RKO (cell line): ENCODE measurements at places on chromosomes 7 and 10.
A peak's percentile ranks its signal among the peaks of the same experiment; 100 is the strongest.

DNA sequence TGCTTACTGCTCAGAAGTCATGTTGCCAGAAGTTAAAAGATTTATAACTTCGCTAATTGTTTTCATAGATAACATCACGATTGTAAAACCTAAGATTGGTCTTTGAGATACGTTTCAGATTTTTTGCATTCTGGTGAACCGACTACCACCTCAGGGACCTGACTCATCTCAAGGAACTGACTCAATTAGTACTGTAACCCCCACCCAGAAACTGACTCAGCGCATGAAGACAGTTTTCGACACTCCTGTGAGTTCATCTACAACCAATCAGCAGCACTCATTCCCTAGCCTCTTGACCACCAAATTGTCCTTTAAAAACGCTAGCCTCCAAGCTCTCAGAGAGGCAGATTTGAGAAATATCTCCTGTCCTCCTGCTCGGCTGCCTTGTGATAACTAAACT is 72.3 kb downstream of the ELMO1 start:
- DNase-seq = peak; percentile 16

- no peak for DNase-seq
Observed at GRCh38 chr7:112061051-112061450, 145.1 kb downstream of the DOCK4 start.

- DNase-seq = no peak
Observed at GRCh38 chr10:123689880-123690279, 23.7 kb downstream of the GPR26 start.

GRCh38 chr7:49718760-49719159 is 54.7 kb upstream of the VWC2 start:
- no peak for DNase-seq

DNA sequence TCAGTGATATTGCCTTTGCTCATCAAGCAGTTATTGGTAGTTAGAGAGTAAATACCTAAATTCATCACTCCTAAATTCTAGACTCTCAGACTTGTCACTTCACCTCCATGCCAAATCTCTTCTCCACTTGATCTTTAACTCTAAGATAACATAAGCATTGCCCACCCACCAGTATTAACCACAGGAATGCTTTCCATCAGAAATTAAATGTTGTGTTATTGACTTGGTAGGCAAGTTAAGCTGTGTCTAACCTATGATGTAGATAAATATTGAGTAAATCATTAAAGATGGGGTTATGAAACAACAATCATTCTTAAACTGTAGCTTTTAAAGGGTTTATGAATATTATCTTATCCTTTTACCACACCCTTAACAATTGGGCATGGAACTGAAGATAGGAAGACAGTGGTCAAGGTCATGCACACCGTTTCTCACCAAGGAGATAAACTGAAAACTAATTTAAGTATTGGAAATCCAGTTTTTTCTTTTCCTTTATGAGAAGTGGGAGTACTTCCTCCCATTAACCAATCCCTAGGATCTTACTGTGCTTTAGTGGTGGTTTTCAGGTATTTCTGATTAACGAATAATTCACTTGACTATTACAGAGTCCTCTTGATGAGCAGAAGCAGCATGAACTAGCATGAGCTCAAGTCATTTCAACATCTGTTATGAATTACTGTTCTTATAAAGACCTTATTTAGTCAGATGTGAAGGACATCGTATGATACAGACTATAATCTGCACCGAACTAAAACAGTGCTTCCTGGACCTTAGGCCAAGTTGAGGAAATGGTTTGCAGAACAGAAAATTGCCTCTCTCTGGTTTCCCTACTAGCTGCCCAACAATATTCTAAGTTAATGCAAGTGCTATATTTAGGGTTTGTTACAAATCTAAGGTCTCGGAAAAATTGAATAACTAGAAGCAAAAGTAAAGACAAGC is 142.0 kb downstream of the LCOR start:
- no peak for DNase-seq

DNA sequence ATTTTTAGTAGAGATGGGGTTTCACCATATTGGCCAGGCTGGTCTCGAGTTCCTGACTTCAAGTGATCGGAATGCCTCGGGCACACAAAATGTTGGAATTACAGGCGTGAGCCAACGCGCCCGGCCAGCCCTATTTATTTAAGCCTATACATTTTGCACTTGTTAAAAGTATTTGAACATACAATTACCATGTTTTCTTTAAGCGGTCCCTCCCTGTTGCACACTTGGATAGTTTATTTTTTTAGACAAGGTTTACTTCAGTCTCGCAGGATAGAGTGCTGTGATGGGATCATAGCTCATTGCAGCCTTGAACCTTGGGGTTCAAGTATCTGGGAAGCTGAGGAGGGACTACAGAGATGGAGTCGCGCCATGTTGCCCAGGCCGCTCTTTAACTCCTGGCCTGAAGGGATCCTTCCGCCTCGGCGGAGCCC is 35.7 kb upstream of the SRRM3 start:
- DNase-seq = no peak

DNA sequence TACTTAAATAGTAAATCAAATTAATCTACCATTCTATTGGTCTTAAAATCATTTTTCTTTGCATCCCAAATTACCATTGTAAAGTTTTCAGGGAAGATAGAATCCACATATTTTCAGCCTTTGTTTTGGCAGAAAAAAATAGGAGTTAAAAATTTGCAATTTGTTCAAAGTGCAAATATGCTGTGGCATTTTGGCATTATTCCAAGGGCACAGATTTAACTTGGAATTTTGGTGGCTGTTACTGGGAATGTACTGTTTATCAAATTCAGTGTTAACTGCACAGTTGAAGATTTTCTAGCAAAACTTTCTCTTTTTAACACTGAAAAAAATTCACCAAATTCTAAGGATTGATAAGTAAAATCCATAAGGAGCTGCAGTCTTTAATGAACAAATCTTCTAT is 151.0 kb upstream of the HDAC9 start:
- no peak for DNase-seq
